ENCODE measurements at places on chromosomes 1 and 21.

GRCh38 chr1:163047951-163048659 lies 21.1 kb upstream of the RGS4 start:
- no peak for DNase-seq

DNA sequence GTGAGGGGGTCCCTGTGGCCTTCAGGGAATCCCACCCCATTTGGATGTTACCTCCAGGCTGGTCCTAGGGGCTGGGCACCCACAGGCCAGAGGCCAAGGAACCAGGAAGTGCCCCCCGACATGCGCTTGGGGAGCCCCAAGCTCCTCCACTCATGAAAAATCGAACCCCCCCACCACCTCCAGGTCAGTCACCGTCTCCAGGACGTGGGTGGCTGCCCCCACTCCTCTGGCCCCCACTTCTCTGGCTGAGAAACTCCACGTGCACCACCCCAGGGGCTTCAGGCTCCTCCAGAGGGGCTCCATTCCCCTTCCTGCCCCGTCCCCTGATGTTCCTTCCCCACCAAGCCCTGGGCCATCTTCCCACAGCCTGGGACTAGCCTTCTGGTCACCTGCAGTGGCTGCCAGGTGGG lies 30.5 kb upstream of the POFUT2 start:
- DNase-seq = no peak

DNA sequence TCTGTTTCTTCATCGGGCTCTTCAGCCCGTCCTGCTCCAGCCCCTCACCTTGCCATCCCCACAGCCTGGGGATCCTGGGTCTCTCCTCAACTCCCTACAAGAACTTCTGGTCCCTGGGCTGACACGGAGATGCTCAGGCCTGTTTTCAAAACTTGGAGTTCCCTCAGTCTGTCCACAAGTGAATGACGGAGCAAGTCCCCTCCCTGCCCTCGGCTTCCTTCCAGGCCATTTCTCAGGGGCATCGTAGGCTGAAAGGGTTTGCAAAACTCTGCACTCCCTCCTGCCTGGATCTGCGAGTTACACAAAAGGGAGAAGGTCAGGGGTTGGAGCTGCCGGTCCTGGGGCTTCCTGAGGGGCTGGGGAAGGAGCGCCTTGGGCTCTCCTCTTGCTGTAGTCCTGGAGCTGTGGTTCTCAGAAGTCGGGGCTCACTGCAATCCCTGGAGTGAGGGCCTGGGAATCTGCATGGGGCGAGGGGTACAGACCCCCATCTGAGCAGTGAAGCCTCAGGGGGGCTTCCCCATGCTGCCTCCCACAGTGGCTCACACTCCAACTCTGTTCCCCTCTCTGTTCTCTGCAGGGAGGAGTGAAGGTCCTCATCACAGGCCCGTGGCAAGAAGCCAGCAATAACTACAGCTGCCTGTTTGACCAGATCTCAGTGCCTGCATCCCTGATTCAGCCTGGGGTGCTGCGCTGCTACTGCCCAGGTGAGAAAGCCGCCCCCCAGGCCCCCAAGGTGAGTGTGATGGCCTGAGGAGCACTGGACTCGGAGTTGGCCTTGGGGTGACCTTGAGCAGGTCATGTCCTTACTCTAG lies 100.6 kb upstream of the VAMP3 start:
- DNase-seq = no peak

DNA sequence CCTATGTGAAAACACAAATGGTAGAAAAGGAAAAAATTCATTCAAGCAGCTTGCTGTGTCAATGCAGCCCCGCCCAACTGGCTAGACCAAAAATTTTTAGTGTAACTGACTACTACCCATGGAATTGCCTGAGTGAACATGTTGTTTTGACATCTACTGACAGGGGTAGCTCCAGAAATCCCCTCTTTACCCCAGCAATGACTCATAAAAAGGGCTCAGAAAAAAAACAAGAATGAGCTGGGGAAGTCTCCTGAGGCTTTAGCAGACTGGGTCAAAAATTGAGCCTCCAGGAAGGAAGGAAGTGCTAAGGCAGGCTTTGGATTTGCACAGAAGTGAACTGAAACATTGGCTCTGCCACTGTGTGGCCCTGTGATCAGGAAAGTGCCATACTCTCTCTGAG lies 24.4 kb upstream of the FGGY start:
- DNase-seq = no peak

- no peak for DNase-seq
These were observed 152.8 kb upstream of the ZRANB2 start for GRCh38 chr1:71233645-71234044.

DNA sequence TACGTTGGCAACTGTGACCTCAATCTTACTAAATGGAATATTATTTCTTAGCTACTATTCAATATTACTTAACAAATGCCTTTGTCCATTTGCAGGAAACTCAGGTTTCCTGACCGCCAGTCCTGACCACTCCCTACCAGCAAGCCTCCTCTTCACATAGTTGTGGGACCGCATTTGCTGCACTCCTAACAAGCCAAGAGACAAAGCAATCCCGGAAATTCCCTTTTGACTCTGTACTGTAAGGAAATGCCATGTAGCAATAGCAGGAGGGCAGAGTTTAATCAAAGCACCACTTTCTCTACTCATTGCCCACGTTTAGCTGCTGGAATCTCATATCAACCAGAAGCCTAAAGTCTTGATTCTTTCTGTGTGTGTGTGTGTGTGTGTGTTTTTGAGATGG lies 28.1 kb upstream of the ACBD6 start:
- DNase-seq = no peak

GRCh38 chr1:162973381-162973795 lies 95.8 kb upstream of the RGS4 start:
- DNase-seq = no peak

- no peak for DNase-seq
These were observed 29.0 kb downstream of the ATP2B4 start for GRCh38 chr1:203655671-203656070.

- no peak for DNase-seq
These were observed 24.8 kb downstream of the PPP2R5A start for GRCh38 chr1:212309967-212310366.

Data from HCT116 (cell line).